ENCODE measurements at places on chromosomes 2 and 18. TPM values are rescaled to one million over a fixed set of nuclear protein-coding genes. Genes with fewer than 3 reads are reported as not detected.

Gene MYOM1
- 0.05 TPM for polyA plus RNA-seq

Gene FKBP1B
- polyA plus RNA-seq = 11.9 TPM

Gene TMEM169
- 0.10 TPM for polyA plus RNA-seq

Gene CREB1
- polyA plus RNA-seq = 34.3 TPM

Gene TUBA3E
- polyA plus RNA-seq = not detected

Gene SEPTIN10
- polyA plus RNA-seq = 99.4 TPM

Gene SLC30A3
- 0.12 TPM for polyA plus RNA-seq

Gene CAPN10
- 4.0 TPM for polyA plus RNA-seq

Gene PLEKHM3
- 4.4 TPM for polyA plus RNA-seq

Gene C2orf74
- polyA plus RNA-seq = 44.0 TPM

Gene FEV
- polyA plus RNA-seq = not detected

Gene EPB41L3
- 3.1 TPM for polyA plus RNA-seq

Gene IL36G
- not detected for polyA plus RNA-seq

Gene TGFA
- 0.06 TPM for polyA plus RNA-seq

Gene DSEL
- polyA plus RNA-seq = 60.3 TPM

Gene STPG4
- not detected for polyA plus RNA-seq

Gene COL5A2
- polyA plus RNA-seq = 353 TPM

Gene G6PC2
- not detected for polyA plus RNA-seq

Gene ASXL3
- 0.06 TPM for polyA plus RNA-seq

Gene GPAT2
- polyA plus RNA-seq = 1.1 TPM

Gene SOWAHC
- 4.7 TPM for polyA plus RNA-seq

Gene ARHGAP15
- polyA plus RNA-seq = 0.07 TPM

Gene PPM1B
- 25.8 TPM for polyA plus RNA-seq

Gene CFC1
- not detected for polyA plus RNA-seq

Gene PLEKHH2
- 6.9 TPM for polyA plus RNA-seq

Gene FOXI3
- polyA plus RNA-seq = not detected

Gene FMNL2
- 12.0 TPM for polyA plus RNA-seq

Gene TMEM37
- 0.75 TPM for polyA plus RNA-seq

Gene TUBA4B
- polyA plus RNA-seq = not detected

Gene KLF7
- polyA plus RNA-seq = 15.4 TPM

Gene ALS2
- 21.8 TPM for polyA plus RNA-seq

Gene SULT1C2
- not detected for polyA plus RNA-seq

Gene FZD7
- polyA plus RNA-seq = 28.1 TPM

Gene TRIB2
- 23.4 TPM for polyA plus RNA-seq

Gene UBE2E3
- 138 TPM for polyA plus RNA-seq

Gene MC2R
- not detected for polyA plus RNA-seq

Gene GPR45
- polyA plus RNA-seq = not detected

Gene SPC25
- 4.8 TPM for polyA plus RNA-seq

Gene GAREM1
- polyA plus RNA-seq = 0.92 TPM

Gene CRYGC
- not detected for polyA plus RNA-seq

Gene RGPD8
- polyA plus RNA-seq = 3.3 TPM

Gene MBP
- polyA plus RNA-seq = 2.4 TPM

Gene FAM124B
- not detected for polyA plus RNA-seq

Gene TXNDC2
- polyA plus RNA-seq = 0.11 TPM

Gene SLC9A4
- polyA plus RNA-seq = not detected

Gene BAZ2B
- 28.0 TPM for polyA plus RNA-seq

Gene DYNC2LI1
- polyA plus RNA-seq = 14.7 TPM

Gene PREB
- 48.5 TPM for polyA plus RNA-seq

Gene ASTL
- not detected for polyA plus RNA-seq

Gene QPCT
- polyA plus RNA-seq = 5.4 TPM
